ENCODE measurements at places on chromosomes 2 and 18. TPM values are rescaled to one million over a fixed set of nuclear protein-coding genes. Genes with fewer than 3 reads are reported as not detected.

- DNase-seq: no peak
Measured at GRCh38 chr2:127715778-127716449, 14.6 kb downstream of the SFT2D3 start.

DNA sequence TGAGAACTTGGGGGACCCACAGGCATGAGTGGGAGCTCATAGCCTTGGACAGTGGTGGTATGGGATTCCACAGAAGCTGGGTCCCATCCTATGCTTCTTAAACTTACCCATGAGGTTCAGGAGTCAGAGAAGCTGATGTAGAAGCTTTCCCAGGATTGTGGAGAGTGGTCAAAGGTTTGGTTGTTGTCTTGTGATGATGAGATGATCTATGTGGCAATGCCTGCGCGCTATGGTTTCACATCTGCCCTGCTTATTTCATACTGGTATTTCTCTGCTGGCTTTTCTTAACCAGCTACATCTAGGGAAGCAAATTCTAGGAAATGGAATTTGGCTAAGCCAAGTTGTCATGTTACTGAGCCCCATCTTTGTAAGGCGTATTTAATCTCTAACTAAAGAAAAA lies 168.6 kb downstream of the ZNF407 start:
- no peak for DNase-seq

GRCh38 chr2:9658972-9659371 lies 28.2 kb upstream of the YWHAQ start:
- no peak for DNase-seq

- DNase-seq: no peak
Measured at GRCh38 chr2:41878056-41878455, 169.8 kb upstream of the PKDCC start.

DNA sequence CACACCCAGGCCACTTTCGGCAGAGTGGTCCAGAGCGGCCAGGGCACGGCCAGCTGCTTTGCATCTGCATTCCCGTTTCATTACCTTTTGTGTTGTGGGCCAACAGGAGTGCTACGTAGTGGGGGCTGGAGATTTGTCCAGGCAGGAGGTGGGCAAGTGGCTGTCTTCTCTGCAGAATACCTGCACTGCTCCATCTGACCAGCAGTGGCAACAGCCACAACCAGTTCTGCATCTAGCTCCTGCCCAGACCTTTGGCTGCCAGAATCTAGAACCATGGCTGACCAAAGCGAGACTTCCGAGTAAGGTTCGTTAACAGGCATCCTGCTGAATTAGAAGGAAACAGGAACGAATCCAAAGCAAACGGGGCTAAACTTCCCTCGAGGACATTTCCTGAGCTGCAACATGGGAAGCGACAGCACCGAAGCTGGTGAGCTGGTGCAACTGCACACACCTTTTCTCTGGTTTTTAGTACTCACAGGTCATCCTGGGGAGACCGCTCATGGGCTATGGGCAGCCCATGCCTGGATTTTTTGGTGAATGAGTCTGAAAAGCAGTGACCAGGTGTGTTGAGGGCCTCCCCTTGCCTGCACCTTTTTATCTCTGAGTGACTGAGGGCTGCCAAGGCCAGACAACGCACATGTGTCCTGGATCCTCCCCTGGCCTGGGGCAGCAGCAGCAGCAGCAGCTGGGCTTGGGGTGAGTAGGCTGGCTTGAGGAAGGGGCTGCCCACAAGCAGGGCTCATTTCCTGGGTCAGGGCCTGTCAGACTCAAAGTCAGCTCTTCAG lies 10.5 kb downstream of the GDF7 start:
- DNase-seq: no peak

GRCh38 chr18:45910405-45911023 lies 56.6 kb downstream of the EPG5 start:
- DNase-seq: peak; percentile 19

DNA sequence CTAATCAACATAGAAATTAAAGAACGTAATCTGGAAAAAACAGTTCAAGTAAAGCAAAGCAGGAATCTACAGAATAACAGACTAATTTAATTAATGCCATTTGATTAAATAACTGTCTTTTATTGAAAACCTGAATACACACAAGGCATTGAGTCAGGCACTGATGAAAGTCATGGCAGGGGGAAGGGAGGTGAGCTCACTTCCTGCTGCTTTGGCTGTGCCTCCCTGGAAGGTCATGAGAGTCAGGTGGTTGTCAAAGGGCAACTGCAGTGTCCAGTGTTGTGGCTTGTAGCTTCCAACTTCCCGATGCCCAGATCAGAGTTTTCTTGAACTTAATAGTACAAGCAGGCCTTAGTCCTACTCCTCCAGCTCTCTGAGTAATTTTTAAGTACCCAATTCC lies 180.9 kb downstream of the PID1 start:
- DNase-seq: no peak

DNA sequence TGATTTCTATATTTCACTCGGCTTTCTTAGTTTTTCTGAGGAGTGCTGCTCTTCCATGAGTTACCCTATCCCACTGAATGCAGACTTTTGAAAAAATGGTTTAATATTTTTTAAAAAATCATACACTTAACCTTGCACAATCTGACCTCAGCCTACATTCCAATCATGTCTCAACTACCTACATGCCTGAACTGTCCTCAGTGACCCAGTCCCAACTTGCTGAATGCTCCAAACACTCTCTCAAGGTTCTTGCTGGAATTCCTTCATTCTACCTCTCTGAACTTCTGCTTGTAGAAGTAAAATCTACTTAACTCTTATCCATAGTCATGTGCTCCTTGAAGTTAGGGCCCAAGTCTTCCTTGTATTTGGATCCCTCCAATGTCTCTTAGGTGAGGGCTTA lies 181.6 kb downstream of the XIRP2 start:
- DNase-seq: no peak

- no peak for DNase-seq
Measured at GRCh38 chr2:8146132-8147005, 535.5 kb upstream of the ID2 start.

- DNase-seq: no peak
Measured at GRCh38 chr2:132645176-132645575, 24.8 kb downstream of the LYPD1 start.

GRCh38 chr18:11923450-11923849 lies 15.3 kb upstream of the MPPE1 start:
- DNase-seq: no peak

GRCh38 chr2:71466301-71467179 lies 13.2 kb downstream of the DYSF start:
- DNase-seq: no peak

- peak; percentile 75 for DNase-seq
Measured at GRCh38 chr18:48994044-48994651, 43.4 kb upstream of the SMAD7 start.

DNA sequence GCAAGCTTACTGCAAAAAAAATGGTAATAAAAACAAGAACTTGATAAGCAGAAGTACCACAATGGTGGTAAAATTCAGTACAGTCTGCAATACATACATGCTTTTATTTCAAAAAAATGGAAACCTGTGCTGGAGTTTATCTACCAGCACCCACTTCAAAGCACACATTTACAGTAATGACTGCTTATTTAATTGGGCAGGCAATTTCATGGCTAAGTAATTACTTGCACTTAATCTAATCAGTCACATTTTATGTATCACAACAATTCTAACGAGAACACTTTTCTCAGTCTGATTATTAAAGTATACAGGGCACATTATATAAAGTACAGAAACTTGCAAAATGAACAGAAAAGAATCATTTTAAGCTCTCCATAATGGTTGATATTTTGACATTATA lies 5.2 kb downstream of the APCDD1 start:
- no peak for DNase-seq

DNA sequence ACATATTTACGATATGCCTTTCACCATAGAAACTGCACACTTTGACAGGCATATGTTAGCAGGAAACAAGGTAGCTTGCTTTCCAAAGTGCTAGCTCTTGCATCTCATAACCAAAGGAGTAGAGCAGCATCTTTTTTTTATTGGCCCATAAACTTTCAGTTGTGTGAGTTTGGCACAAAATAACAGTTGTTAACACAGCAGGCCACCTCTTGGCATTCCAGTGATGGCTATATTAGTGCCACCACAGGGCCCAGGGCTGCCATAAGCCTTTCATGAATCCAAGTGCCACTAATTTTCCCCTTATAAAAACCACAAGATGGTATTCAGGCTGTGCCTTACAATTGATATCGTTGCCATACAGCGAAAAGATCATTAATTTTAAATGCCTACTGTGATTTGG lies 40.3 kb upstream of the KLF7 start:
- DNase-seq: no peak

The REG3G gene
- polyA plus RNA-seq: not detected

DNA sequence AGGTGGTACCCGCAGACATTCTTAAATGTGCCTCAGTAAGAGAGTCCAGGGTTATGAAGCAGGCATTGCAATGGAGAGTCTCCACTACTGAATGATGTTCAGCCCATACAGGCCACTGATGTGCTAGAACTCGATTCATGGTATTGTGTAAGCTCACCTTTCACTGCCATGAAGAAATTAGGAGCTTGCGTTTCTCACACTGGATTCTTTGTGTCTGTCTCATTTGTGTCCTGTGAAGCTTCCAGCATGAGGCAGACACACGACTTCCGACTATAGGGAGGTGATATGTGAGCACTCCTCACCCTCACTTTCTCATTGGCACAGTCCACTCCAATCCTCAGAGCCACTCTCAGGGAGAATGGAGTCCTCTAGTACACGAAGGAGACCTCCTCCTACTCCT lies 677.4 kb upstream of the RAB6C start:
- DNase-seq: no peak

DNA sequence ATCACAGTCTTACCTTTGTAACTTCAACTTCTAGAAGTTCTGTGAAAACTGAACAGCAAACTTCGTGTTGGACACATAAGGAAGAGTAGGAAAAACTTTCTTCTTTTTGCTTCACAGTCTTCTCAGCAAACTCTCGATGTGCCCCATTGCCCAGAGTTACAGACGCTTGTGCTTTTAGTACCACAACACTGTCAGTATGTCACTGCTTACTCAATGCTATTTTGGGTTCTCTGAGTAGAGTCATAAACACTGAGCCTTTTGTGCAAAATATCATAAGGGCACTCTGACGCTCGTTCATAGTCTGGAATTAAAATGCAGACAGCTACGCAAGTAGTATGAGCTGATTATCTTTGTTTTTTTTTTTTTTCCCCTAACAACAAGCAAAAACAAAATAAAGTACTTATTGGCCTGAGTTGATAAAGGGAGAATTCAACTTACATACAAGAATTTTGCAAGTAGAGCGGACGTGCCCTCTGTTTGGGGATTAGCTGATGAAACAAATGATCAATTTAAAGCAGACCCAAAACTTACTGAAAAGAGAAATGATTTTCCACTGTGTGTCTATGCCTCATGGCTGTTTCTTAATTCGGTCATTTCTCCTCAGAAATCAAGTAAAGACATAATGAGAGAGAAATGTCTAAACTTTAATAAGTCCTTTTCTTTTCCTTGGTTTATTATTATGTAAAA lies at the start of gene CDH19:
TSS of gene CDH19 (minus strand) at position 150 of the 687 bp plus-strand sequence. CDS start 31,886 bp downstream, outside the sequence.
- DNase-seq: no peak

GRCh38 chr2:100571668-100572067 lies 8.9 kb downstream of the PDCL3 start:
- DNase-seq: no peak

GRCh38 chr18:64407606-64408005 lies 258.7 kb upstream of the LINC00305 start:
- DNase-seq: no peak

DNA sequence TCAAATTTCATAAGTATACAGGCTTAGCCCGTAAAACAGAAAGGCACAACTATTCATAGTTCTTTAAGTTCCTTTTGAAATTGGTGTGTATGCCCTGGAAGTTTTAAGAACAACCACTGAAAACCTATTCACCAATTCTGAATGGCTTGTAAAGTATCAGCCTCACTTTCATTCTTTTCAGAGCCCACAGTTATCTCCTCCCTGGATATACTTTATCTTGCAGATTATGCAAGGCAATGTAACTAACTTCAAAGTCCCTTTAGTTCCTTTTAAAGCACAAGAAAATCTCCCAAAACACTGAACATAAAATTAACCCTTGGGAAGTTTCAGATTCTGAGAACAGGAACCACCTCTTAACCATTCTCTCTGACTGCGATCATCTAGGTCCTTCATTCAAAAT lies 1.1 kb downstream of the STRN start:
- no peak for DNase-seq

Measured in left kidney (tissue), 8 donors.